ENCODE measurements at places on chromosomes 1 and 21.

- DNase-seq = no peak
Observed at GRCh38 chr1:78549891-78550290, 59.1 kb downstream of the PTGFR start.

DNA sequence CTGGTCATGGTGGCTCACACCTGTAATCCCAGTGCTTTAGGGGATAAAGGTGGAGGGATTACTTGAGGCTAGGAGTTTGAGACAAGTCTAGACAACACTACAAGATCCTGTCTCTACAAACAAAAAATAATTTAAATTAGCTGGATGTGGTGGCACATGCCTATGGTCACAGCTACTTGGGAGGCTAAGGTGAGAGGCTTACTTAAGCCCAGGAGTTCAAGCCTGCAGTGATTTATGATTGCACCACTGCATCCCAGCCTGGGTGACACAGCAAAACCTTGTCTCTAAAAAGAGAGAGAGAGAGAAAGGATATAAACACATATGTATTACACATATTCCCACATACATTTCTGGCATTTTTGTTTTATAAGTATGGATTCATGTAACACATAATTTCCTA is 325.2 kb downstream of the DUSP10 start:
- no peak for DNase-seq

DNA sequence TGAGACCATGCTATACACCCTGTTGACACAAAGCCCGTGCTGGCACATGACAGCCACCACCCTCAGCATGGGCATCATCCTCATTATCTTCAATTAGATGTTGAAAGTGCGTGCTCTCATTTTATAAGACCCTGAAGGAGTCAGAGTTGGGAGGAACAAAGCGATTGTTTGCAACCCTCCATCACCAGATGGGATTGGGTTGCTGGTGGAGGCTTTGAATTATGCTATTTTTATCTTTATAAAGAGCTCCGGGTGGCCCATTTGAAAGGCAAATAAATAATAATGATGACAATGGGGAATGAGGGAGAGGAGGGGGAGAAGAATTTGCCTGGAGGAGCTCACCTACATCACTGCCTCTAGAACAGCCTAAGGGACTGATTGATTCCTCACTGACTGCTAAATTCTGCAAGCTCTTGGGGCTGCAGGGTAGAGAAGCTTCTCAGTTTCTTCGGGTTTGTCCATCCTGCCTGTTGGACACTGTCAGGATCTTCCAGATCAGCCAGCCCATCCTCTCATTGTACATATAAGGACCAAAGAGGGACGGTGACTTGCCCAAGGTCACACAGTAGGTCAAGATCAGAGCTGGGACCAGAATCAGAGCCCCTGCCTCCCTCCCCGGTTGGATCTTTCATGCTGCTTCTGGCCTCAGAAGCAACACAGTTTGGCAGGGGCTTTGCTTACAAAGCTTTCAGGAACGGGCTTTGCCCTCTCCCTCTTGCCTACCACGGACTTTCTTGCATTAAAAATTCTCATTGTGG is 130.9 kb upstream of the ZBTB40 start:
- DNase-seq = no peak

- DNase-seq = no peak
Observed at GRCh38 chr1:67557696-67558448, 127.1 kb upstream of the GADD45A start.

- DNase-seq = no peak
Observed at GRCh38 chr1:52955129-52955970, 28.3 kb downstream of the SCP2 start.

GRCh38 chr1:161805399-161806197 is 39.5 kb downstream of the ATF6 start:
- no peak for DNase-seq

DNA sequence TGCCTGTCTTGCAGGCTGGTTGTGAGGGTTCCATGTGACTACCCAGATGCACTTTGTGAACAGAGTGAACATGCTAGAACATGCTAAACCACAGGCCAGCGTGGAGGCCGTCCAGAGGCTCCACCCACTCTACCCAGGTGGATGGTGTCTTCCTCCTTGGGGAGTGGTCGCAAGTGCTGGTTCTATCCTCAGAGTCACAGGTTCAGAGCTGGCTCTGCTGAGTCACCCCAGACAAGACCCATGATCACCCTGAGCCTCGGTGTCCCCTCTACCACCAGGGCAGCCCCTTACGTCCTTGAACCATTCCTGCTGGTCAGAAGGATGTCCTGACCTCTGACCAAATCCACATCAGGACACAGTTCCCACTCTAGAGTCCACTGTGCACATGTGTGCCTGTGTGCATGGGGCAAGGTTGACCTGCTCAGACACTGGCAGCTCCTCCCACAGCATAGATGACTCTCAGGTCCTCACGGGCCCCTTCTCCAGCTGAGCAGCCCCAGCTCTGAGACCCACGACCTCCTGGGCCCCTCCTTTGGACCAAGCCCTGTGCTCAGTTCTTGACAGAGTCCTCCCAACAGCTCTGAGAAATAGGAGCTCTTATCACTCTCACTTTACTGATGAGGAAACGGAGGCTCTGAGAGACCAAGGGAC is 391.8 kb downstream of the MATN1 start:
- DNase-seq = no peak

DNA sequence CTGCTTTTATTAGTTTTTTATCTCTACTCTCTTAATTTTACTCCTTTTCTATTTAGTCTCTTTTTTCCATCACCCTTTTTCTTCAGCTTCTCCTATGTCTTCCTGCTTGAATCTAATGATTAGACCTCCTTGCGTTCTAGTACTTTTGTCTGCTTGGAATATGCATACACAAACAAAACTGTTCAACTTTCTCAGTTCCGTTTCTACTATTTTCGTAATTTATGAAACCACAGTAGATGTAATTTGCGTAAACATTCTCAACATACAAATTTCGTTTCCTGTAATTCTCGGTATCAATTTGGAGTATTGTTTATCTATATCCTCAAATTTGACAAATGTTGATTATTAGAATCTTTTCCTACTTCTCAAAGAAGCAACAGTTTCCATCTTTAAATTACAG is 772.5 kb downstream of the USP25 start:
- DNase-seq = no peak

DNA sequence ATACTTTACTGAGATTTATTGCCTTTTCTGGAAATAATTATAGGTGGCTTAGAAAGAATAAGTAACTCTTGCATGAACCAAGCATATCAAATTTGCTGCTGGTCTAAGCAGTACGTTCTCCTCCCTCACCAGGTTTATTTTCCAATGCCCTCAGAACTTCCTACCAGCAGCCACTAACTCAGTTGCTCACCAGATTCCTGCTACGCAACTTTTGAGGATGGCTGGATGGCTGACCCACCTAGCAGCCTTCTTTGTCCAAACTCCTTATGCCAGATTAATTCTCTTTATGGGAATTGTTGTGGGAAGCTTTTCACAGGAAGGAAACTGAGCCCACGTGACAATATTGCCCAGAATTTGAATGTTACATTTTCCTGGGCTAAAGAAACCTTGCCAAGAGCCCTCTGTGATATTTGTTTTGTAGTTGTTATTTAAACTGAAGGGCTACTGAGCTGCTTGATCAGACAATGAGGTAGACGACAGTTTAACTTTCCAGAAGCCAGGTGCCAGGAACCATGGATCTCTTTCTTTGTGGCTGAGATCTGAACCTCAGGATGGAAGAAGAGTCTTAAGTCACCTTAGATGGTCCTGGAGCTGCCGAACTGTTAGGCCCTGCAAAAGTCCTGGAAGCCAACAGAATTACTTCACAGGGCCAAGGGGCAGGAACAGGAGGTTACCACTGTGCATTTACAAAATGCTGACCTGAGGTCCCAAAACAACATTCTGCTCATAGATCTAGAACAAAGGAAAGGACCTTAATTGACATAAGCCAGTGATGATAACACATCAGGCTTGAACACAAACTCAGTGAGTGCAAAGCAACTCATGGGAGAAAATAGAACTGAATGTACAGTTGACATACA is 85.5 kb upstream of the ATP1A1 start:
- DNase-seq = no peak

DNA sequence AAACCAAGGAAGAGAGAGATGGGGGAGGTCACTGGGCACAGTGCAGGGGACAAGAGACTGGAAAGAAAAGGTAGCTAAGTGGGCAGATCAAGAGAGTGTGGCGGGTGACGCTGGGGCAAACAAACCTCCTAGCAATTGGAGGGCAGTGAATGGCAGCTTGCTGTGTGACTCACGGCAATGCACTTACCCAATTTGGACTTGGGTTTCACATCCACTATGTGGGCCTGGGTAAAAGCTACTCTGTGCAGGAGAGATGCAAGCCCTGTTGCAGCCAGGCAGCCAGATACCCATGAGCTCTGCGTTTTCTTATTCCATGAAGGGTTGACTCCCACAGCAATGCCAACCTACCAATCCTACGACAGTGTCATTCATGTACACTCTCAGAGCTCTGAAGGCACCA is 9.5 kb downstream of the PLXNA2 start:
- no peak for DNase-seq

GRCh38 chr21:24617819-24618218 is 989.5 kb downstream of the MRPL39 start:
- DNase-seq = no peak

- no peak for DNase-seq
Observed at GRCh38 chr1:182350839-182351238, 40.8 kb downstream of the GLUL start.

DNA sequence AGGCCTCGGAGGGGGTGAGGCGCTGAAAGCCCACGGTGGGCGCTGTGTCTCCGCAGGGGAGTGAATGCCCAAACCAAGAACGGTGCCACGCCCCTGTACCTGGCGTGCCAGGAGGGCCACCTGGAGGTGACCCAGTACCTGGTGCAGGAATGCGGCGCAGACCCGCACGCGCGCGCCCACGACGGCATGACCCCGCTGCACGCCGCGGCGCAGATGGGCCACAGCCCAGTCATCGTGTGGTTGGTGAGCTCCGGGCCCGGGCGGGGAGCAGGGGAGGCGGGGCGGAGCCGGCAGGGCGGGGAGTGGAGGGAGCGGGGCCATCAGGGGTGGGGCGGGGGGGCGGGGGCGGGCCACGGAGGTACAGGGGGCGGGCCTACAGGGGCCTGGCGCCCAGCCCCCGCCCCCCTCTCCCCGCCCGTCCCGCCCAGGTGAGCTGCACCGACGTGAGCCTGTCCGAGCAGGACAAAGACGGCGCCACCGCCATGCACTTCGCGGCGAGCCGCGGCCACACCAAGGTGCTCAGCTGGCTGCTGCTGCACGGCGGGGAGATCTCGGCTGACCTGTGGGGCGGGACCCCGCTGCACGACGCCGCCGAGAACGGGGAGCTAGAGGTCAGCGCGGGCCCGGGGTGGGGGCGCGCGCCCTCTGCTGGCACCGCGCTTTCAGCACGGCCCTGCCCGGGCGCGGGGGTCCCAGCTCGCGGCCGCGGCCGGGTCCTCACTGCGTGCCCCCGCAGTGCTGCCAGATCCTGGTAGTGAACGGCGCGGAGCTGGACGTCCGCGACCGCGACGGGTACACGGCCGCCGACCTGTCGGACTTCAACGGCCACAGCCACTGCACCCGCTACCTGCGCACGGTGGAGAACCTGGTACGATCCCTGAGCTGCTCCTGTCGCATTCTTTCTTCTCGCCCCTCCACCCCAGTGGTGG is 15.9 kb downstream of the ESPN start:
- DNase-seq = peak; percentile 81

DNA sequence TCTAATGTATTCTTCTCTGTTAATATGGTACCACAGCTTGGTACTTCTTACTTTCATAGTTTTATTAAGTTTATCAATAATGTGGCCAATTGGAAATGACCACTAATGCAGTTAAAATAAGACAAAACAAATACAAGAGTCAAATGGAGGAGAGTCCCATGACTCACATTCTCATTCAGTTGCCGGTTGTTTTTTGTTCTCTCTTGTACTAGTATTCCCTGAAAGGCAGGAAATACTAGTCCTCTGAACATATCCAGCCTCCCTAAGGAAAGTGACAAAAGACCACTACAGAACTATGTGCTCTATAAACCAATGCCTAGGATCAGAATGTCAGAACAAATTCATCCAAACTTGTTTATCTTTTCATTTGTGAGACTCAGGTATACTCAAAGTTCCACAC is 165.2 kb upstream of the SAMSN1 start:
- DNase-seq = no peak

- no peak for DNase-seq
Observed at GRCh38 chr1:211356723-211357407, 30.2 kb downstream of the TRAF5 start.

GRCh38 chr1:175208773-175209492 is 16.4 kb upstream of the KIAA0040 start:
- peak; percentile 44 for DNase-seq

DNA sequence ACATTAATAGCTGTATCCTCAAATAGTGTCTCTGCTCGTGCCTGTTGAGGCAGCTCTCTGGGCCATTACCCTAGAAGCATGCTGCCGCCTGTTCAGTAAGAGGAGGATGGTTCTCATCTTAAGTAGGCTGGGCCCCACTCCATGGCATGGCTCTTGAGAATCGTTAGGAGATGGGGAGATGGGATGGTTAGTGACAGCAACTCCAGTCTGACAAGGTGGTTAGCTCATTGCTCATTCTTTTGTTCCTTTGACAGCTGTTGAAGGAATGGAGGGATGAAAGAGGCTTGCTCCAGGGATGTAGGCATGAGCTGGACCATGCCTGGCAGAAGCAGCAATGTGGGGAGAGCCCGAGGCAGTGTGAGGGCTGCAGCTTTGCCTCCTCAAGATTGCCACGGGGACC is 68.2 kb downstream of the MAP10 start:
- DNase-seq = no peak

DNA sequence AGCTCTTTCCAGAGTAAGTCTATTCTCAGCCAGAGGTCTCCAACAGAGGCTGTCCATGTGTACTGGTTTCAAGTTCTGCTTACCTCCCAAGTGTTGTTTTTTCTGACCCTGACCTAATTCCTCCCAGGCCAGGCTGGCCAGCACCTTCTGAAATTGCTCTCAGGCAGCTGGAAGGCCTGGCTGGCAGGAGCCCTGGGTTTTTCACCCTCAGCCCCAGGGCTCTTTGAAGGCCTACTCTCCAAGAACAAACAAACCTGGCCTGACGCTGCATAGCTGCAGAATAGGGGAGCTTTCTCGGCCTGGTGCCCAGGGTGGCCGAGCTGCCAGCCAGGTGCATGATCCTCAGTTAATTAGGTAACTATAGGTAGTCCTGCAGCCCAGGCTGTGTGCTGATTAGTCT is 147.5 kb downstream of the CACNA1E start:
- DNase-seq = no peak

DNA sequence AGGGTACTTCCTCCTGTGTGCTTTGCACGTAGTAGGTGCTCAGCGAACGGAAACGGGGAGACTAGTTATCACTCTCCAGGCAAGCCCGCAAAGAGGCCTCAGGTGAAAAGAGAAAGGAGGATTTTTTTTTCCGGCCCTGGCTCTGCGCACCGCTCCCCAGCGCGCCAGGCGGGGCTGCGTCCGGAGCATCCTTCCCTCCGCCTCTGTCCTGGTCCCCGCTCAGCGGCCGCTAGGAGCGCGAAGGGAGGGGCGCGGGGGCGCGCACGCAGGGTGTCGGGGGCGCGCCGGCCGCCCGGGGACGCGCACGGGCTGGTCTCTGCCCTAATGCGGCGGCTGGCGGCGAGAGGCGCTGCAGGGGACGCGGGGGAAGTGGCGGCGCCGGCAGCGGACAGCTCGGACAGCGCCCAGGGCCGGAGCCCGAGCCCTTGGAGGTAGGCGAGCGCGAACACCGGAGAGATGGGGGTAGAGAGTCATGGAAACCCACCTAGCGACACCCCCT is 42.3 kb upstream of the NFASC start:
- peak; percentile 33 for DNase-seq

GRCh38 chr21:38807986-38808385 is 2.3 kb downstream of the ETS2 start:
- no peak for DNase-seq

Data from activated naive CD4-positive, alpha-beta T cell treated with Interleukin-2 at 50 U/mL for 16 hours (primary cell).